ENCODE measurements at places on chromosomes 4 and X.

GRCh38 chr4:40423735-40424134 lies 88.6 kb downstream of the CHRNA9 start:
- no peak for DNase-seq

- DNase-seq, result no peak
Observed at GRCh38 chrX:30144971-30145731, 70.2 kb upstream of the MAGEB2 start.

DNA sequence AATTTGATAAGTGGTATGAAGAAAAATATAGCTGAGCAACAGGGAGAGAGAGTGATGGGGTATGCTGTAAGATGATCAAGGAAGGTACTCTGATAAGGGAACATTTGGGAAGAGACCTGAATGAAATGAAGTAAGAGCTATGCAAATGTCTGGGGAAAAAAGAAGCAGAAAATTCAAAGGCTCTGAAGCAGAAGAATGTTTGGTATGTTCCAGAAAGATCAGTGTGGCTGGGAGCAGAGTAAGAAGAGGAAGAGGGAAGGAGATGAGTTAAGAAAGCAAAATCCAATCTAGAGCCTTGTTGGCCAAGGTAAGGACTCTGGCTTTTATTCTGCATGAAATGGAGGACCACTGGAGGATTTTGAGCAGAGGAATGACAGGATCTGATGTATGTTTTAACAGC lies 90.0 kb downstream of the AWAT2 start:
- DNase-seq, result no peak

- DNase-seq, result no peak
Observed at GRCh38 chr4:107037199-107037584, 1.1 kb upstream of the DKK2 start.

- no peak for DNase-seq
Observed at GRCh38 chrX:103398421-103398864, 22.1 kb downstream of the BEX3 start.
